ENCODE measurements at places on chromosomes 5 and 9. TPM values are rescaled to one million over a fixed set of nuclear protein-coding genes. Genes with fewer than 3 reads are reported as not detected.
A peak's percentile ranks its signal among the peaks of the same experiment; 100 is the strongest.

HSD17B3 gene
- total RNA-seq: 0.75 TPM

LSM11 gene
- 5.2 TPM for total RNA-seq

ETF1 gene
- 76.6 TPM for total RNA-seq

LRRC70 gene
- total RNA-seq: 1.7 TPM

SCAI gene
- 26.0 TPM for total RNA-seq

BRIX1 gene
- total RNA-seq: 31.7 TPM

PHYHD1 gene
- 22.2 TPM for total RNA-seq

CKS2 gene
- total RNA-seq: 54.9 TPM

SCGB3A2 gene
- total RNA-seq: 0.49 TPM

DNA sequence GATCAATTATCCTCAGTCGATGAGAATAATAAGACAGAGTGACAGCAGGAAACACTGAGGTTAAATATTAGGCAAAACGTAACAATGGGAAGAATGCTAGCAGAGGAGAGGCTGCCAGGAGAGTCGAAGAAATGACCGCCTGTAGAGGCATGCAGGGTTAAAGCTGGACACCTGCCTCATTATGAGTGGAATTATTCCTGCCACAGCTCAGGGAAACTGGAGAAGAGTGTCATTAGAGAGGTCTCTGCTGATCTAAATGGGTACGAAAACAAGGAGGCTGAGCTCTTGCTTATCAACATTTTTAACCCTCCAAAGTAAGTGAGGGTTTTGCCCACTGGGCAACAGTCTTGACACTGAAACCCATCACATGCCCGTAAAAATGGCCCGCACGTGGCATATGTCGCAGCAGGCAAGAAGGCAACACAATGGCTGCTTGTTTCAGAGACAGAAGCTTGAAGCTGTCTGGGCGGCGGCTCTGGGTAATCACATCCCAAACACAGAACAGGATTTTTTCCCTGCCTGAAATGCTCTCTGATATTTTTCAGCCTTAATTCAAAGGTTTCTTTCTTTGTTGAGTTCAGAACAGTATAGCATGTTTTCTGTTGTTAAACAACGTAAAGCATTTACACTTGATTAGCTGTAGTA, 118.7 kb downstream of the MED27 start:
- peaks cover 10% of the 10 kb centered on the region for H3K4me1 ChIP-seq
- H3K4me3 ChIP-seq: no peak overlapping the region
- H3K27me3 ChIP-seq: no peaks in the 10 kb centered on the region
- no peak overlapping the region for H3K27ac ChIP-seq
- DNase-seq: no peak

- no peak overlapping the region for H3K4me3 ChIP-seq
- no peaks in the 10 kb centered on the region for H3K4me1 ChIP-seq
- no peaks in the 10 kb centered on the region for H3K36me3 ChIP-seq
- no peak for DNase-seq
- H3K27ac ChIP-seq: no peak overlapping the region
- H3K27me3 ChIP-seq: peaks cover 2% of the 10 kb centered on the region
These were observed 189.0 kb downstream of the HCN1 start for GRCh38 chr5:45507178-45507577.

DNA sequence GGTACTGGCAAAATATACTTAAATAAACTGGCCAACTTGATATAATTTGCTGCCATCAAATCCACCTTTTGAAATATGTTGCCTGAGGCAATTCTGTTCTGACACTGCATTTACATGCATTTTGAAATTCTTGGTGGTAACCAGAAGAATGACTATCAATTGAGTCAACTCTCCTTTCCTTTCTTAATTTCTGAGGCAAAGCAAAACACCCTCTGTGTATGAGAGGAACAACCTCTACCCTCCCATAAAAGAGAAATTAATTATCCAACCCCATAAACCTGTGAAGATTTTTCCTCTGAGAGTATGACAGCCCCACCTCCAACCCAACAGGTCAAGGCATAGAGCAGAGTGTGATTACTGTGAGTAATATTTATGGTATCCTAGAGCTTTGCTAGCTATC, 286.8 kb downstream of the NR2F1-AS1 start:
- H3K27me3 ChIP-seq: no peaks in the 10 kb centered on the region
- no peak for DNase-seq
- no peak overlapping the region for H3K27ac ChIP-seq

GRCh38 chr5:90293931-90294330, 115.6 kb downstream of the CETN3 start:
- no peaks in the 10 kb centered on the region for H3K36me3 ChIP-seq
- DNase-seq: no peak

GRCh38 chr9:91032121-91032531, 230.5 kb downstream of the SYK start:
- no peak for DNase-seq
- peaks cover 6% of the 10 kb centered on the region for H3K27me3 ChIP-seq
- no peaks in the 10 kb centered on the region for H3K36me3 ChIP-seq
- no peak overlapping the region for H3K4me3 ChIP-seq

GRCh38 chr5:1510151-1510561, 13.6 kb downstream of the LPCAT1 start:
- peaks cover 17% of the 10 kb centered on the region for H3K4me1 ChIP-seq
- peak; percentile 25 for DNase-seq
- no peak overlapping the region for H3K4me3 ChIP-seq
- H3K27ac ChIP-seq: no peak overlapping the region
- peaks cover 19% of the 10 kb centered on the region for H3K36me3 ChIP-seq

- peaks cover 19% of the 10 kb centered on the region for H3K4me1 ChIP-seq
- no peaks in the 10 kb centered on the region for H3K36me3 ChIP-seq
- DNase-seq: no peak
- no peak overlapping the region for H3K4me3 ChIP-seq
- H3K27ac ChIP-seq: peak overlapping the region; percentile 64
- H3K27me3 ChIP-seq: no peaks in the 10 kb centered on the region
These were observed 547.6 kb upstream of the WWC1 start for GRCh38 chr5:167743695-167744464.
